ENCODE measurements at places on chromosomes 2 and 18.
A peak's percentile ranks its signal among the peaks of the same experiment; 100 is the strongest.

DNA sequence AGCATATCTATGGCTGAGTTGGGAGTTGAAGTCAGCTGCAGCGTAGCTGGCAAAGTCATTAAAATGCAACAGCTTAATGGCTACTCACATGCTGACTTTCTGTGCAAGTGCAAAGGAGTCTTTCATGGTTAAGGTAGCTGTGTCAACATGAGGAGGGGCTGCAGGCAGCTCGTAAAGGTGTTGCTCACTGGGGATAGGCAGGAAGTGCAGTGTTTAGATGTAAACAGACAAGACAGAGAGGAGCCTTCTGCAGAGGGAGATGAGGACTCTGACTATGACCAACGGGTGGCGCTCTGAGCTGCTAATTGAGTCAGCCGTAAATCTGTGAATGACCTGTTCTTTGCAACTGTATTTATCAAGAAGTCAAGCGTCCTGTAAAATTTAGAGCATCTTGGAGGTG, 22.3 kb upstream of the CAVIN2 start:
- no peak for DNase-seq

GRCh38 chr18:6731222-6731596, 1.7 kb downstream of the ARHGAP28 start:
- peak; percentile 91 for DNase-seq

- peak; percentile 50 for DNase-seq
Observed at GRCh38 chr2:27152796-27153464, 4.1 kb downstream of the TCF23 start.

DNA sequence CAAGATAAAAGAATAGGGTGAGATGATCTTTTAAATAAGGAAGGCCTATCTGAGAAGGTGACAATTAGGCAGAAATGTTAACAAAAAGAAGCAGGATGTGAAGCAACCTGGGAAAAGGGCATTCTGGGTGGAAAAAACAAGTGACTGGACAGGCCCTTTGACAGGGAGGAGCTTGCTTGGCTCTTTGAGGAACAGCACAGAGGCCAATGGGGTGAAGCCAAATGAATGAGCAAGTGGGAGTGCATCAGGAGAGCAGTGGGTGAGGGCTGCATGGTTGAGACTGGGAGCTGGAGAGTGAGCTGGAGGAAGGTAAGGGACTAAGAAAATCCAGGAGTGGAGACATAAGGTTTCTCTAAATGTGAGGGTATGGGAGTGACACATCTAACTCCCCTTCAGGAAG, 126.9 kb downstream of the TDRD15 start:
- no peak for DNase-seq

- DNase-seq, result no peak
Observed at GRCh38 chr2:210303498-210303897, 11.5 kb downstream of the MYL1 start.

DNA sequence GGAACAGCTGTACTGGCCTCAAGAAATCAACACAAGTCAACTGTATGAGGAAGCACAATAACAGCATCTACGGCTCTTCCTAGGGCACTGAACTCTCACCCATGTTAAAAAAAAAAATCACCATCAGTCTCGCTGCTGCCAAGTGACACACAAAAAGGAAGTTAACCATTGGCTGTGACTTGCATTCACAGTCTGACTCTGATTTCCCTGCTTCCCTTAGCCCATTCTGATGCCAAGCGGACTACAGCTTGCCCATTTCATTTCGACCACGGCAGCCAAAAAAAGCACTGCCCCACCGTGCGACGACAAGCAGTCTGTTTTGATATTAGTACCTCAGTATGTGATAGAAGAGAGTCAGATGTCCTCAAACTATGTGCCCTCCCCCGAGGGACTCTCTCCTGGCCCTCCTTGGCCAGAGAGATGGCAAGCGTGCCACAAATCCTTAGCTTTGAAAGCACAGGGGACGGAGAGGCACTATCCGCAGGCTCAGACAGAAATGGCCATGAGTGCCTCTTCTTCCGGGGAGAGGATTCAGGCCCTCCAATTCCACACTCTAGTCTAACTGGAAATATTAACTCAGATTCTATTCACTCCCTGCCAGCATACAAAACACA, 250.0 kb downstream of the TCF4 start:
- no peak for DNase-seq

- no peak for DNase-seq
Observed at GRCh38 chr2:14633461-14634181, 1.1 kb downstream of the LRATD1 start.

DNA sequence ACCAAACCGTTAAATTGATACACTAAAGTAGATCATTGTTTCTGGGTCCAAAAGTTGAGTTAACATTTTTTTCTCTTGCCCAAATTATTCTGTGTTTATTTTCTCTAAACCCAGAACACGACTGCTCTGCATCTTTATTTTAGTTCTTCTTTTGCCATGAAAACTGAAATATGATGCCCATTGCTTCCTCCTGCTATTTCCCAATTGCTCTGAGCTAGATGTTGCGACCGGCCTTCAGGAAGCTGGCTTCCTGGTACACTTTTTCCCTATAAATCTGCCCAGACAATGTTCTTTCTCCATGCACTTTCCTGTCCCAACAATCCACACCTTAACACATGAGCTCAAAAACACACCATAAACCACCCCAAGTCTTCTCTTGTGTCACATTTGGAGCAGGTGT, 501.4 kb downstream of the FBXO15 start:
- no peak for DNase-seq

DNA sequence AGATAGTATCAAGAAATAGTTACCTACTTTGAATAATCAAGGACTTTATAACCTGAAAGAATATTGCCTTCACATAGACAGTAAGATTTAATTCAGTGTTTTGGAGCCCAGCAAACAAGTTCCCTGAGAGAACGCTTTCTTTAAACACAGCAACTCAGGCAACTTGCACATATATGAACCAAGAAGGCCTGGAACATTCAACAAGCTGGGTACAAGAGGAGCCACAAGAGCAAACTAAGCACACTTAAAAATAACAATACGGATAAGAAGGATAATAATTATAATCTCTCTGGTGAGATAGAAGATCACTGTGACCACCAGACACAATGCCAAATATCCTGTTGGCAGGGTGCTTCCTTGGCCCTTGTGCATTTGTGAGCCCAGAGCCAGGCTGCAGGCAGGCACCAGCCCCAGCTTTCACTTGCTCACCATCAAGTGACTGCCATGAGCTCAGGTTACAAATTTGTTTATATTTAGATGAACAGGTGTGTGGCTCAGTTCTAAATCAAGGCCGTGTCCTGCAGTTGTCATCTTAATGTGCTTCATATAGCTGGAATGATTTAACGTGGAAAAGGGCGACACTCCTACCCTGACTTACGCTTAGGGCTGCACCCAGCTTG, 446.6 kb downstream of the IRS1 start:
- DNase-seq, result no peak

- no peak for DNase-seq
Observed at GRCh38 chr2:182619276-182619675, 96.8 kb upstream of the DNAJC10 start.

GRCh38 chr2:5696945-5697521, 4.8 kb downstream of the SOX11 start:
- DNase-seq, result peak; percentile 72

GRCh38 chr2:159760326-159760725, 37.7 kb downstream of the CD302 start:
- no peak for DNase-seq

DNA sequence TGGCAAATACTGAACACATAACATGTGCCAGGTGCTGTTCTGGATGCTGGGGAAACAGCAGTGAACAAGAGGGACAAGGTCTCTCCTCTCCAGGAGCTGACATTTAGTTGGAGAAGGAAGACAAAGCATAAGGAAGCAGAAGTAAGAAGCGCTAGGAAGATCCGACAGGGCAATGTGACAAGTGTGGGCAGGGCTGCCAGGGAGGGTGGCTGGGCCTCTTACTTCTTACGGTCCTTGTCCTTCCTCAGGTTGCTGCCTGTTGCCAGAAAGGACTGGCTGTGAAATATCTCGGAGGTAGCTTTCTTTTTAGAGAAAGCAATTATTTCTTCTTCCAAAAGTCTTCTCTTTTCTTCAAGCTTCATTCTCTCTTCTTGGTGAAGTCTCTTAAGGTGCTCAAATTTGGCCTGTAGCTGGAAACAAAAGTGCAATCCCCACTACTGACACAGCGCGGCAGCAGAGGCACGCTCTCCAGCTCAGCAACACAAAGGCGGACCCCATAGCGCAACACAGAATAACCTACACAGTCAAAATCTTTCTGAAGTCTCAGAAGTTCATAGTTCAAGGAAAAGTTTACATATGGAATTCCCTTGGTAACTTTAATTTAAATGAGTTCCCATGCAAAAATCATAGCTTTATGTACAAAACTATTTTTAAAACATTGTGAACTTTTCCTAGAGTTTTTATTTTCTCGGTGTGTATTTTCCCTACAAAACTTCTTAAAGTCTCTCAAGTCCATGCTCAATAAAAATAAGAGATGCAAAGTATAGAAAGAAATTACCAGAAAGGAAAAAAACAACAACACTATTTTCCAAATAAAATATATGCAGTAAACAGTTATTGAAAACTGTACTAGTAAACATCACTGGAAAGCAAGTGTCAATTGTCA, 67.7 kb downstream of the SEPTIN10 start:
- peak; percentile 51 for DNase-seq

- DNase-seq, result no peak
Observed at GRCh38 chr2:72103690-72104089, 44.0 kb downstream of the CYP26B1 start.

GRCh38 chr2:190036071-190036470, 26.5 kb downstream of the MSTN start:
- no peak for DNase-seq

GRCh38 chr18:3973191-3973850, 481.8 kb downstream of the DLGAP1 start:
- DNase-seq, result peak; percentile 39

GRCh38 chr2:34365932-34366331, 766.8 kb upstream of the FAM98A start:
- no peak for DNase-seq

DNA sequence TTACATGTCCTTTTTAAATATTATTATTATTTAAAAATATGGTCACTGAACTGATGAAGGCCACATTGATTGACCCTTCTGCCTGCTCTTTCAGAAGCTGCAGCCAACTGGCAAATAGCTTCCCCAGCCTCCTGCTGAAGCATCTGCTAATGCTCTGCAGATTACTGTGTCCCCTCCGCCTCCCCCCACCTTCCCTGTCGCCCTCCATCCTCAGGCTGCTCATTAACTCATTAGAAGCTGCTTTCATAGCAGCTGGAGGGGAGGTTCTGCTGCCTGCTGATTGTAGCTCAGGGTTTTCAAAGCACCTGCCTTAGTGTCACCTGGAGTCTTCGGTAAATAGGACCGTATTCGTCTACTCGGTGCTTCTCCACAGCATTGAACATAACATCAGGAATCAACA, 24.8 kb upstream of the LMAN1 start:
- no peak for DNase-seq

DNA sequence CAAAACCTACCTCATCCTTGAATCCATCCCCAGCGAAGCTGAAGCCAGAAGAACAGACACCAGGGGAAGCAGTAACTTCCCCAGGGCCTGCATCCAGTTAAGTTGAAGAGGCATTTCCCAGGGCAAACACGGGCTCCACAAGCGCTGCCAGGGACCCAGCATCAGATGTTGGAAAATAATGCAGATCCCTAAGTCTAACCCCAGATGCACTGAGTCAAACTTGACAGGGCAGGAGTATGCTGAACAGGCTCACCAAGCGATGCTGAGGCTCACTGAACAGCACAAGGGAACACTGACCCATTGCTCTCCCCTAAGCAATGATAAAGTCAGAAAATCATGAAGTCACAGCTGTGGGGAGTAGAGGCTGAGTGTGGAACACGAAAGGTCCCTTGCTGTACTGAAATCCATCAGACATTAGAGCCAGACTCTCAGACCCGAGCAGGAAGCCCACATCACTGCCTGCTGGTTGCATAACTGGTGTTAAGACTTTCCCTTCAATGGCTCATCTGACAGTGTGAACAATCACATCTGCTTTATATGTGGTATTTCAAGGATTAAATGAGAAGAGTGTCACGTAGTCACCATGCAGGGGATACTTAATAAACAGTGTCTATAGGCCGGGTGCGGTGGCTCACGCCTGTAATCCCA, 36.2 kb downstream of the TNS1 start:
- peak; percentile 62 for DNase-seq

- no peak for DNase-seq
Observed at GRCh38 chr2:54189539-54189938, 66.5 kb downstream of the TSPYL6 start.

DNA sequence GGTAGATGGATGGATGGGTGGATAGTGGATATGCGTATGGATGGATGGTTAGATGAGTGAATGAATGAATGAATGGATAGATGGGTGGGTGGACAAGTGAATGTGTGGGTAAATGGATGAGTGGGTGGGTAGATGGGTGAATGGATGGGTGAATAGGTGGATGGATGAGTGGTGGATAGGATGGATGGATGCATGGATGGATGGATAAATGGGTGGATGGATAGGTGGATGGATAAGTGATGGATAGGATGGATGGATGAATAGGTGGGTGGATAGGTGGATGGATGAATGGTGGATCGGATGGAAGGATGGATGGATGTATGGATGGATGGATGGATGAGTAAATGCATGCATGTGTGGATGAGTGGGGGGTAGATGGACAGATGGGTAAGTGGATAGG, 169.3 kb downstream of the ACKR3 start:
- no peak for DNase-seq

- DNase-seq, result no peak
Observed at GRCh38 chr2:180554330-180554729, 426.1 kb upstream of the UBE2E3 start.

- peak; percentile 87 for DNase-seq
Observed at GRCh38 chr2:186543561-186544131, 46.2 kb upstream of the ITGAV start.

GRCh38 chr2:26224095-26224494, 20.3 kb downstream of the HADHA start:
- no peak for DNase-seq

- DNase-seq, result peak; percentile 45
Observed at GRCh38 chr18:6543330-6543908, 128.7 kb upstream of the L3MBTL4 start.

DNA sequence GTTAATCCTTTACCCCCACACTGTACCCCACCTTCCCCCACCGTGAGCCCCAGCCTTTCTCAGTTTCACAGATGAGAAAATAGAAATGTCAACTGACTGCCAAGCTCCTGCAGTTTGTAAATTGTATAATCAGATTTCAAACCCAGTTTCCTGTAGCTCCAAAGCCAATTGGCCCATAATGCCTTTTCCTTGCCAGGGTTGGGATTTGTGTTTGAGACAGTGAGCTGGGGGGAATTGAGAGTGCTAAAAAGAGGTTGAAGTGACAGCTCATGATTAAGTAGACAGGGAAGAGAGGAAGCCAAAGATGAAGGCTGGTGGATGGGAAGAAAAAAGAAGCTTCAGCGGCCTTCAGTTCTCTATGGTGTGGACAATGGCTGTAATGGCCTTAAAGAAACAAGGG, 10.7 kb downstream of the OSBPL6 start:
- DNase-seq, result no peak

DNA sequence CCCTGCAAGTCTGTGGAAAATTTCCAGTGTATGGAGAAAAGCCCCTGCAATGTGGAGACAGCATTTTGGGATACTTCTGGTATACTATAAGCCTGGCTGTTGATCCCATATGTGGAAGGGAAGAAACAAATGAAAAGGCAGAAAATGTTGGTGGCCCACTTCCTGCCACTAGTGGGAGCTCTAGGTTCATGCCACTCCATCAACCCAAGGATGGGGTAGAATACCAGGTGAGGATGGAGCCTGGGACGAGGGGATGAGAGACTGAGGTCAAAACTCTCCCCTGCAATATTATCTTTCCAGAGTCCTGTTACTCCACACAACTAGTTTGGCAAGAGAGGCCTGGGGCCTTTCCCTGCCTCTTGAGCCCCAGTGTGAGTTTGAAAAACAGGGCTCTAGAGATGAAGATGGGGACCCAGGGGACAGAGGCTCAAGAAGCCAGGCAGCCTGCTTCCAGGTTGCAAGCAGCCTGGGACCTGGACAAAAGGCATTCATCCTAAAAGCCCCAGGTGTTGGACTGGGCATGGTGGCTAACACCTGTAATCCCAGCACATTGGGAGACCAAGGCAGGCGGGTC, 31.9 kb downstream of the BMP10 start:
- DNase-seq, result no peak
